ENCODE measurements at places on chromosomes 4 and X.

DNA sequence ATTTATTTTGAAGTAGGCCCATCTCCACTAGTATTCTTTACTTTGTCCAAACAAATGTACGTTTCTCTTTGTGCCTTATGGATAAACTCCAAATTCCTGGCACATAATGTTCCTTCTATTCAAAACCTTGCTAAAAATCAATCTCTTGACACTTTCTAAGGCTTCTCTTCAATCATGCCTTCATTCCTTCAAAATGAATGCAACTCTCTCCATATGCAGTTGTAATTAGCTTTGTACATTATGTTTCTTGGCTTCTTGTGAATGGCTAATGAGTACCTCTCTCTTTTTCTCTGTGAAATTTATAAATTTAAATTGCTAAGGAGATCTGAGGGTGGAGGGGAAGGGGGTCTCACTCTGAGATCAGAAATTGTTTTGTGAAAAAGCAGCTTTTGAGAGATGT is 24.0 kb upstream of the ANK2 start:
- no peak for DNase-seq

DNA sequence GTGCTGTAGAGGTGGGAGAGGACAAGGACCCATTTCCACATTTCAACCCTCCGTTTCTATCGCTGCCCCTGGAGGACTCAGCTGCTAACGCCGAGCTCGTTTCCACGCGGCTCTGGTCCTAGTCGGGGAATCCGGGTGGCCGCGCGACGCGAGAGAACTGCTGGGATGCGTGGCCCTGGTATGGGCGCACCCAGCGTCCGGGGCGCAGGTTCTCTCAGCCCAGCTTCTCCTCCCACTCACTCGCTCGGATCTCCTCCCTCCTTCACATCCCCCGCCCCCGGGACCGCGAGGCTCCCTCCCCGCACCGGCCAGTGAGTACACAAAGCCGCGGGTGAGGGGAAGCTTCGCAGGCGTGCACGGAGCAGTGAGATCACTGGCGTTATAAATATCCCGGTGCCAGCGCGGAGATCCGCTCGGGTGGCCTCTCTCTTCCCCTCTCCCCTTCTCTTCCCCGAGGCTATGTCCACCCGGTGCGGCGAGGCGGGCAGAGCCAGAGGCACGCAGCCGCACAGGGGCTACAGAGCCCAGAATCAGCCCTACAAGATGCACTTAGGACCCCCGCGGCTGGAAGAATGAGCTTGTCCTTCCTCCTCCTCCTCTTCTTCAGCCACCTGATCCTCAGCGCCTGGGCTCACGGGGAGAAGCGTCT is at the start of gene FGF5:
FGF5 (plus strand) TSS at position 412 of the 649 bp plus-strand sequence; CDS start at position 573, 161 bp downstream.
- DNase-seq = no peak

DNA sequence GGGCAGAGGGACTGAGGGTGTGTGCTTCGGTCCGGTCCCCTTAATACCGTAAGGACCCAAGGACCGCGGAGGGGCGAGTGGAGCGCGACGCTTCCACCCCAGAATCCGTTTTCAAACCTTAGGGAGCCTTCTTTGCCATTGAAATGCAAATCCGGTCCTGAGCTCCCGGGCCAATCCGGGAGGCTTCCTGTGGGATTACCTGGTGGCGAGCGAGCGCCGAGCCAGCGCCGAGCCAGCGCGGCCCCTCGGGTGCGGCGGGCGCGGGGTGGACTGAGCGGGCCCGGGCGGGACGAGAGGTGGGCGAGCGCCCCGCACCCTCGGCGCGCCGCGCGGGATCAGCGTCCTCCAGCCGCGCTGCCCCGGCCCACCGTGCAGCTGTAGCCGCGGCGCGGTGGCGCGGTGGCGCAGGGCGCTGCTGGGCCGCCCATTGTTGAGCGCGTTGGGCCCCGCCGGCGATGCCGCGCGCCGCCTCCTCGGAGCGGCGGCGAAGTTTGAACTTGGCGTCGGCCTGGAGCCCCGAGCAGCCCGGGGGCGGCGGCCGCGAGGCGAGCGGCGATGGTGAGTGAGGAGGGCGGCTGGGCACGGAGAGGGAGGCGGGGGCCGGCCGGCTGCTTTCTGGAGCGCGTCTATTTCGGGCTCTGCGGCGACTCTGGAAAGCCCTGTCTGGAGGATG is 208.7 kb downstream of the SOWAHB start:
- DNase-seq = no peak

DNA sequence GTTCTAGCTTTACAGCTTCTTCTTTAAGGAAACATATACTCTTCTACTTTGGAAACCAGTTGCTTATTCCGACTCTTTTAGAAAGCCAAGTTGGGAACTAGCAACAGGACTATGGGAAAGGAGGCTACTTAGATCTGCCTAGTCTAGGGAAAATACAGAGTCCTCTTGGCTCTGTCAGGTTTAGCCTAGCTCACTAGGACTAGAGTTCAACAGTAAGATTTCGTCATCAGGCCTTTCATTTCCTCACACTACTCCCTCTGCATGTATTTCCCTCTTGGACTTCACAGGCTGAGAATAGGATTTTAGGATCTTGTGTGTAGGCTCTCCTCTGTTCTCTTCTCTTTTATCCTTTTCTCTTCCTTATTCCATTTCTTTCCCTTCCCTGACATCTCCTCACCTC is 409.8 kb downstream of the AR start:
- DNase-seq = no peak

GRCh38 chr4:90246816-90247215 is 119.6 kb downstream of the CCSER1 start:
- no peak for DNase-seq

DNA sequence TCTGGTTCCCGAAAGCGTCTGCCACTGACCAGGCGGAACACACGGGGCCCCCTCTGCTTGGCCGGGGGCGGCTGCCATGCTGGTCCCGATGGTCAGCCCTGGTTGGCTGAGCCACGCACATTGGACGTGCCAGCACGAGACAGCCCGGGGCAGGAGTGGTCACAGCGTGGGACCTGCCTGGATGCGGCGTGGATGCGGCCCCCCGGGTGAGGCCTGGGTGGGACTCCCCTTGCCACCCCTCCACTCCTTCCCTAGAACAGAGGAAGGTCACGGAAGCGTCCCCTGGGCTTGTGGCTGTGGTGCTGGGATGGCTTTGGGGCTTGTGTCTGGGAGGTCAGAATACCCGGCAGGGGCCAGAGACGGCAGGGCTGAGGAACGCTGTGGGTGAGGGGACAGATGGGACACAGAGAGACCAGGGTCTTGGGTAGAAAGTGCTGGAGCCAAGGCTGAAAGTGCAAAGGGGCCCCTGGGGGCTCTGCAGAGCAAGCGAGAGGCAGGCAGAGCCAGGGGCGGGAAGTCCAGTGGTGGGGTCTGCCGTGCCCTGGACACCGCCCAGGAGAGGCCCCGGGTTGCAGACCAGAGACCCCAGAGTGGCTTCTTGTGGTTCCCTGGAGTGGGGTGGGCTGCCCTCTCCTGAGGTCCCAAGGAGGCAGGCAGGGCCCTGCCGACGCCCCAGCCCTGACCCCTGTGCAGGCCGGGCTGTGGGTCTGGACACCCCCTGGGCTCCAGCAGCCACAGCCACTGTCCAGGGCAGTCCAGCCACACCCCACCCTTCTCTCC is 8.6 kb upstream of the CPLX1 start:
- DNase-seq = no peak

GRCh38 chr4:106444557-106444956 is 76.0 kb upstream of the GIMD1 start:
- DNase-seq = no peak

DNA sequence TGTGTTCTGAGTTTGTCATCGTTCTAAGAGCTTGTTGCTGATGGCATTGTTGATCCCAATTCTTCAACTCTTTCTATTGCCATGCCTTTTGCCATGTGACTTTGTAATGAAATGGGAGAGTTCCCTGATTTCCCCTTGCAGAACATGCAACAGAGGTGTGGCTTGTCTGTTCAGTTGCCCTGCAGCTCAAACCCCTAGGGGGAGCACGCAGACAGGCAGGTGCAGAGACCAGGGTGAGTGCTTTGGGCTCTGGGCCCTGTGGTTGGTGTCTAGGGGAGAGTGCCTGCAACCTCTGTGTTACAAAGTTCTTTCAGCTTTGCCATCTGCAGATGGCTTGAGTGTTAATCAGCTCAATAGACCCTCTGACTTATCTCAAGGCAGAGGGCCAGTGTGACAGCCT is 332.7 kb downstream of the MID1IP1 start:
- DNase-seq = no peak

DNA sequence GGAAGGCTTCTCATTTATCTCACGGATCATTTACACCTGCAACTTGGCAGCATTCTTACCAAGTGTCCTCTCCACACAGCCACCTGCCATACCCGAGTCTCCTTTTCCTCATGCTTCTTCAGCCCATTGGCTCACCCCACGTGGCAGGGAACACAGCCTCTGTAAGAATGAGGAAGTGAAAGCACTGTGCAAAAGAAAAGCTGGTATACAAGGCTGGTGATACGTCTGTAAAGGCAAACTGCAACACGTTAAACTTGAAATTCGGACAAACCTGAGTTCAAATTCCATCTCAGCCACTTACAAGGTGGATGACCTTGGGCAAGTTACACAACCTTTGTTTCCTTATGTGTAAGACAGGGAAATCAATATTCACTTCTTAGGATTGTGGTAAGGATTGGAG is 164.0 kb upstream of the RASGEF1B start:
- DNase-seq = no peak

DNA sequence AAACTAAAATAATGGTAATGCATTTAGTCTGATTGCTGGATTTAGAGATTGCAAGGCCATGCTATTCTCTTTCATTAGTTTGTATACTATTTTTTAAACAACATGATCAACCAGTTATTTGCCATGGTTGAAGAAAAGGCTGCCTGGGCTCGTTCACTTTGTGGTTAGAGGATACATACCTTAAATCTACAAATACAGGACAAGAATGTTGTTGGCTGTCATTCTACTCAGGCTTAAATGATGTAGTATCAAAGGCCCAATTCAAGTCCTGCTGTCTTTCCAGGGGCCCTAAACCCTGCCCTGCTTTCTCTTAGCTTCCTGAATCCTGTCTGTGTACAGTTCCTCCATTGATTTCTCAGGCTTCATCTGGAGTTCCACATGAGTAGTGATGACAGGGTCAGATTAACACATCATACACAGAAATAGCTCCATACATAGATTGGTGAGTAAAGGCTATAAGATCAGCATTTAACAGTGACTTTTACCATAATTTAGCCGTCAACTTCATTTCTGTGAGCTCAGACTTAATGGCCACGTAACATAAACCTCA is 114.9 kb upstream of the GPRIN3 start:
- DNase-seq = no peak
